ENCODE measurements at places on chromosomes 5 and 9.

- DNase-seq, result no peak
Measured at GRCh38 chr5:79793304-79793703, 103.7 kb downstream of the CMYA5 start.

DNA sequence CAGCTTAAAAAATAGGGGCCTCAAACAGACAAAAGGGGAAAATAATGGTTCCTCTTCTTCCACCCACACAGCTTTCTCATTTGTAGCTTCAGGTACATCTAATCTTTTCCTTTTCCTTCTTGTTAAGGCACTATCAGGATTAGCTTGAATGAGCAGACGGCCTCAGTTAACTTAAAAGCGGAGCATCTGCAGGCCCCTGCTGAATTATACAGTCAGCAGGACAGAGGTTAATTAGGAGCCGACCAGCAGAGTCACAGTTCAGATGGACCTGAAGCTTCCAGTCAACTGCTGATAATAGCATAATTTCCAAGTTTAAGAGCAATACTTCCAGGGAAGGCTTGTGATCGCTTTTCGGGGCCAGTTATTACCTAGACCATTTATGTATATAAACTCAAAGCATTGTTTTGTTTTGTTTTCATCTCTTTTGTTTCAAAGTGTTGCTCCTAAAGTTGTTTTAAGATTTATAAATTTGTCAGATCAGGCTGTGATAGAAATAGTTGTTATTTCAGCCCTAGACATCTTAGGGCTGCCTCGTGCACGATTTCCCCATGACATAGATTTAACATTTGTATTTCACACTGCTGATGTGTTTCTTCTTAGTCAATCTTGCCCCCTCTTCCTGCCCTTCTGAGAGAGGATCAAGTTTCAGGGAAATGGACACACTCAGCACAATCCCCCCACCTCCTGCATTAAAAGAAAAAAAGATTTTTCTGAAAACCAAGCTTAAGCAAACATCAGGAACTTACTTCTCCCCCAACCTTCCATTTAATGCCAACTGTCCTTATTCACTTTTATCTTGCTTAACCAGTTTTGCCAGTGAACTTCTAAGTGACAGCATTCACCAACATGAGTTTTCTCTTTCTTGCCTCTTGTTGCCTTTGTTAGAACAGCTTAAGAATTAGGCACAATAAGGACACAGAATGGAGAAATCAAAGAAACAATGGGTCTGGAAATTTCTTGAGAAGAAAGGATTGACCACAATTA is 449.8 kb downstream of the ARHGEF28 start:
- no peak for DNase-seq

DNA sequence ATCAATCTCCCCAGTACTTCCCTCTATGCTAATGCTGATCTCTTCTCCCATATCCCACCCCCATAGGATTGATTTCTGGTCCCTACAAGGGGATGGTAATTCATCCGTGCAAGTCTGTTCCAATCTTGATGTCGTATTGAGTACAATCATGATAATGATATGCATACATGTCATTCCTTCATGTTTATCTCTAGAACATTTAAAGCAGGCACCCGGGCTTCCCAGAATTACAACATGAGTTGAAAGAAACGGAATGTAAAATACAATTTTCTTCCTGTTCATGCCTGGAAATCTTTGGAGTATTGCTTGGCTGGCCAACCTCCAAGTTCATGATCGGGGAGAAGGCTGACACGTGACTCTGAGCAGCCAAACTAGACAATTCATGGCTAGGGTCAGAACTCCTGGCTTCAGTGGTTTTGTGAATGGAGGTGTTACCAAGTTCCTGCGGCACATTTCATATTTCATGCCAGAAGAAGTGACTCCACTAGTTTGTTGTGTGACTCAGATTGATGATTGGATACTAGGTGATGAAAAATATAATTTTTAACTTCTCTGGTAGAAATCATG is 66.6 kb downstream of the C9orf152 start:
- DNase-seq, result no peak

GRCh38 chr5:10933121-10933520 is 172.1 kb upstream of the DAP start:
- no peak for DNase-seq

DNA sequence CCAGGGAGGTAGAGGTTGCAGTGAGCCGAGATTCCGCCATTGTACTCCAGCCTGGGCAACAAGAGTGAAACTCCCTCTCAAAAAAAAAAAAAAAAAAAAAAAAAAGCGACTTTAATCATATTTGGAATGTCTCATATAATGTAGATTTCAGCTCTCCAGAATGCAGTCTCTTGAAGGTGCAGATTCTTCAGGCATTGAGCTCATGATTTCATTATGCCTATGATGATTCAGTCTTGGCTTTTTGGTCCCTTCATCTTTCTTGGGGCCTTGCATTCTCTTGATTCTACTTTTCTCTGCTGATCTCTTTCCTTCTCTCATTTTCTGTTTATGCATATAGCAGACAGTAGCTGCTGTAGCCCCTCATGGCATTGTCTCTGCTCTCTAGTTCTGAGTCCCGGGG is 22.9 kb downstream of the KDM4C start:
- no peak for DNase-seq

DNA sequence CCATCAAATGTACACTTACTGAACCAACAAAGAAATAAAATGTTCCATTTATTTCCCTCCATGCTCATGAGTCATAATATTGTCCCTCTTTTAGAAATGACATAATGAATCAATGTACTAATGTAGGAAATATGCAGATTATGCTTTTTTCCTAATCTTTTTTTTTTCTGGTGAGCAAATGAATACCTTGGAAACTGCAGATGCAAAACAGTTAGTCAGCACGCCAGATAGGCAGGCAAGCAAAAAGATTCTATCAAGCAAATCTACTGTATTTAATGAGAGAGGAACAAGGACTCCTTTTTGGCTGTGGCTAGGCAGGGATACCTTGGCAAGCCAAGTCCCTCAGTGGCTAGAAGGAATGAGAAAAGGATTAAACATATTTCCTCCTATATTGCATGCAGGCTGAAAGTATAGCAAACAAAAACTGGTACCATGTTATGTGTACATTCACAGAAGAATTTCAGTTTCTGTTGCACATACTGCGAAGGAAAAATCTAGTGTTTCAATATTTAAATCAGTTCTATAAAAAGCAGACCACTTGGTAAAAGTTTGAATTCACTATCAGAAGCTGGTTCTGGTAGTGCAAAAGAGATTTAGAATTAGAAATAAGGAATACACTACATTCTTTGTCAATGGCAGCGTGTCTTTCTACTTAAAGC is 605.4 kb downstream of the TLE1 start:
- DNase-seq, result no peak

DNA sequence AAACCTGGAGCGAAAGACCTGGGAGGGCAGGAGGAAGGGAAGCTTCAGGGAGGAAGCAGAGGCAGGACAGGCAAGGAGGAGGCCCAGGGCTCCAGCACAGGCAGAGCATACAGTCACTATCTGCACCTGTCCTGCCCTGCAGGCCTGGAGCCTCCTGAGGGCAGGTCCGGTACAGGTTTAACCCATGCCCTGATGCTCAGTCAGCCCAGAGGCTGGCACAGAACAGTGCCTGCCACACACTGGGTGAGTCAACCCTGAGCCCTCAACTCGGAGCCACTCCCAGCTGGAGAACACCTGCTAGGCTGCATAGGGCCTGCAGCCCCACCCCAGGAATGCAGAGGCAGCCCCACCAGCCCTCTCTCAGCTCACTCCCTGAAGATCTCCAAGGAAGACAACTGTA is 161.5 kb upstream of the PHYKPL start:
- peak; percentile 34 for DNase-seq
